ENCODE measurements at places on chromosomes 3 and 15.

DNA sequence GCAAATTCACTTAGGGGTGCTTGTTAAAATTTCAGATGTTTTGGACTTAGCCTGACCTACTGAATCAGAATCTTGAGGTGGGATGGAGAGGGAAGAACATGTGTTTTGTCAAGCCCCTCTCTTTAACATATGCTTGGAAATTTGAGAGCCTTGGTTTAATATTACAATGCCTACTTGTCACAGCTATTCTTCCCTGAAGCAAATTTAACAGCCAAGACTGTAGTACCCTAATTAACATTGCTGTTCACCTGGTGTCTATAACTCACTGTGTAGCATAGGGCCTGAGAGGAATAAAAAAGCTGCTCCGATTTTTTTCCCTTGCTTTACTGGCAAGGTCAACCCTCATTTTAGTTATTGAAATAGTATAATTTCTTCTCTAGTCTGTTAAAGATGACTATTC lies 880.1 kb downstream of the CADM2 start:
- DNase-seq: no peak

- DNase-seq: no peak
Measured at GRCh38 chr15:69536726-69537512, 84.3 kb downstream of the RPLP1 start.

DNA sequence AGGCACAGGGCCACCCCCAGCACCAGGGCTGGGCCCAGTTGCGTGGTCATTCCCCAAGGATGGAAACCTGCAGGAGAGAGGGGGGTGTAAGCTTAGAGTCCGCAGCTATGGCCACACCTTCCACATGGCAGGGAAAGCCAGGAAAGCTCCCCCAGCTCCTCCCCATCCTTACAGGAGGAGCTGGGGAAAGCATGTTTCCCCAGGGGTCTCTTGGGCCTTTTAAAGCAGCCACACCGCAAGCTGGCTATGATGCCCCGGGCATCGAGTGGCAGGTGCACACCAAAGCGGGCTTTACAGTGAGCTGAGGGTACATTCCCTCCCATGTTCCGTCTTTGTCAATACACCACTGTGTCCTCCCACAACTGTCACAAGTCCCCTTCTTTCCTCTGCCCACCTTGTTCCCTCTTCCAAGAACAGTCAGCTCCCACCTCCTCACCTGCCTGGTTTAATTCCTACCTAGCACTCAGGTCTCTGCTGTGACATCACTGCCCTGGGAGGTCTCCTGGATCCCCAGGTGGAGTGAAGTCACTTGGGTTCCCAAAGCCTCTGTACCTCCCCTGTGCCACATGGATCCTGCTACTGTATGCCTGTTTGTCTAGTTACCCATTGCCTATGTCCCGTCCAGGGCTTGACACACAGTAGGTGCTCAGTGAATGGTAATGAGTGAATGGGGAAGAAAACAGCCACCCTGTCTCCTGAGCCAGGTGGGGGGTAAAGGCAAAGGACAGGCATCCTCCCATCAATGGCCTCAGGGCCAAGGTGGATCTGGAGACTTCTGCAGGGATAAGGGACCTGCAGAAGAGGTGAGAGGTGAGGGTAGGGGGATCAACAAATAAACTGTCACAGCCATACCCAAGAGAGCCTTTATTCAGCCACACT lies 3.4 kb downstream of the HYAL3 start:
- DNase-seq: no peak

DNA sequence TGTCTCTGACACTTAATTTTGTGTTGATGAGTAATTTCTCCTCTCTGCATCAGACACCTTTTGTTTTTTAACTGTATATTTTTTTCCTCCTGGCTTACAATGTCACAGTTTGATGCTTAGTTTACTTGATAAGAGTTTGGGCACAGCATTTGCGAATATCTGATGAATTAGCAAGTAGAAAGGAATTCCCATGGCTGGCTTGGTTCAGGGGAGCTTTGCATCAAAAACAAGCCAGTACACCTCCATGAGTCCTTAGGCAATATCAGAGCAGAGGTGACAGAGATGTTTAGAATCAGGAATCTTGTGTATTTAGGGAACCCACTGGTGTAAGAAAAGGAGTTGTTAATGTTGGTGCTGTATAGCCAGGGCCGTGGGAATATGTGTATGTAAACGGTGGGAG lies 9.3 kb downstream of the ARHGEF26 start:
- no peak for DNase-seq

- no peak for DNase-seq
Measured at GRCh38 chr3:57726397-57726796, 29.7 kb upstream of the SLMAP start.

DNA sequence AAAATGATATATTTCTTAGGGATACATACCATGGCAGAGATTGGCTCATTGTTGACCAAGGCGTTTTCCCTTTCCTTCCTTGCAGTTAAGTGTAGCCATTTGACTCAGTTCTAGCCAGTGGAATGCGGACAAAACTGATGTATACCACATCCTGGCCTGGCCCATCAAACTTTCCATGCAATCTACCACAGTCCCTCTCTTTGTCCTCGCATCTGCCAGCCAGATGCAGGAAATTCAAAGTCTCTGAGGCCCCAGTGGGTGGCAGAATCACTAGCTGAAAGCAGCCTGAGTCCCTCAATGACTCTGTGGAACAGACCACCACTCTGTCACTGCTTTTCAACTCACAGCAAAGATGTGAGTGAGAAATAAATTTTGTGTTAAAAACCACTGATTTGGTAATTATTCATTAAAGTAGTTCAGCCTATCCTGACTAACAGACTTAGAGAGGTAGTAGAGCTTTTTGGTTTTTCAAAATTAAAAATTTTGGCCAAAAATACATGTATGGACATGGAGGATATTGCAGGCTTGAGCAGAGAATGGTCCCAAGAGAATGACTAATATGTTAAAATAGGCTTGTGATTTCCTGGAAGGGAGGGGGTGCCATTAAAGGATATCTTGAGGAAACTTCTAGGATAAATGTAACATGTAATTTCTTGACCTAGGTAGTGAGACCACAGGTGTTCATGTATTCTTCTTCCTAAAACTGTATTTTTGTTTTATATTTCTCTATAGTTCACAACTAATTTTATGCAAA lies 10.9 kb downstream of the LRRFIP2 start:
- DNase-seq: no peak
